ENCODE measurements at places on chromosomes 1 and 21.

DNA sequence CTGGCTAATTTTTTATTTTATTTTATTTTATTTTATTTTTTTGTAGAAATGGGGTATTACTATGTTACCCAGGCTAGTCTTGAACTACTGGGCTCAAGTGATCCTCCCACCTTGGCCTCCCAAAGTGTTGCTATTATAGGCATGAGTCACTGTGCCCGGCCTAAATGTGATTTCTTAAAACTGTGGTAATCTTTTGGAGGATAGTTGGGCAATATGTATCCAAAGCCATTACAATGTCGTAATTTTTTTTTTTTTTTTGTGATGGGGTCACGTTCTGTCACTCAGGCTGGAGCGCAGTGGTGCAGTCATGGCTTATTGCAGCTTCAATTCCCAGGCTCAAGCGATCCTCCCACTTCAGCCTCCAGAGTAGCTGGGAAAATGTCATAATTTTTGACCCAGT is 14.2 kb downstream of the ETV3L start:
- no peak for DNase-seq

DNA sequence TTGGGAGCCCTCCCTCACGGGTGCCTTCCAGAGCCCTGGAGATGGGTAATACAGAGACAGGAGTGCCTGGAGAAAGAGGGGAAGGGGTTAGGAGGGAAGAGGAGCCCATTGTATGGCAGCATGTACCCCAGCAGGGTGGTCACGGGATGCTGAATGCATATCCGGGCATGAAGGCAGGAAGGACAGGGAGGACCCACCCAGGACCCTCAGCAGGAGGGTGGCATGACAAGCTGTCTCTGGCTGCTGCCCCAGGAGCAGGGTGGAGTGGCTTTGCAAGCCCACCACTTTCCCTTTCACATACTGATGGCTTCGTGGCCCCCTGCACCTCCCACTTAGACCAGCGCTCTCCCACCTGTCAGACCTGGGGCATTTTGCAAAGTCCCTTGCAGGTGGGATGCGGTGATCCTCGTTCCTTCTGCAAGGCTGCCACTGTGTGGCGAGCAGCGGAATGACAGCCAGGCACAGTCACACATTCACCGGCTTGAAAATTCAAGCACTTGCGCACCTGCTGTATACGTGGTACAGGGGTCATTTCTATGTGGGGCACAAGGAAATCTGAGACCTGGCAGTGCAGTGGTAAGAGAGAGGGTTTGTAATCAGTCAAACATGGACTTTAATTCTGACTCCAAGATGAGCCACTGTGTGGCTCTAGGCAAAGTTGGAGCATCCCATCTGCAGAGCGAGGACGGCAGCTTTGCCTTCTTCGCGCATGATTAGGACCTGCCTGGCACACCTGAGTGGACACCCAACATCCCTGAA is 53.2 kb upstream of the TMEM51 start:
- peak; percentile 19 for DNase-seq

DNA sequence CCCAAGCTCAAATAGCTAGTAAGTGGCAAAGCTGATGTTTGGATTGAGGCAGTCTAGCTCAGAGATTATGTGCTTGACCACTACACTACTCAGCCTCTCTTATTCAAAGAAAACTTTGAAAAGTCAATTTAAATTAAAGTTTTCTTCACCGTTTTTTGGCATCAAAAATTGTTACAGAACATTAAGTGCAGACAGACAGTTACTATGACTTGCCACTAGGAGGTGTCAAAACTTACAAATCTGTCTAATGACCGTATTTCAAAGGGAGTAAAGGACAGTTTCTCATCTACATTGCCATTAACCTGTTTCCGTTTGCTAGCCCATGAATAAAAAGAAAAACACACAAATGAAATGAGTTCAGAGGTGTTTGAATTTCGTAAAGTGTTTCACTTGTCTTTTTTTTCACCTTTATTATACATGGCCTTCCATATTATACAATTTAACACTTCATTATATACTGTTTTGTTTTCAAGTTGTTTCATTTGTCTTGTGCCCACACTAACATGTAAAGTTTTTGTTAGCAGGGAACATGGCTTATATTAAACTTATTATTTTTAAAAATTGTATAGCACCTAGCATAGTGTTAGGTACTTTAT is 57.4 kb upstream of the MTF2 start:
- DNase-seq: no peak

GRCh38 chr1:56285554-56286402 is 293.6 kb downstream of the PLPP3 start:
- no peak for DNase-seq

DNA sequence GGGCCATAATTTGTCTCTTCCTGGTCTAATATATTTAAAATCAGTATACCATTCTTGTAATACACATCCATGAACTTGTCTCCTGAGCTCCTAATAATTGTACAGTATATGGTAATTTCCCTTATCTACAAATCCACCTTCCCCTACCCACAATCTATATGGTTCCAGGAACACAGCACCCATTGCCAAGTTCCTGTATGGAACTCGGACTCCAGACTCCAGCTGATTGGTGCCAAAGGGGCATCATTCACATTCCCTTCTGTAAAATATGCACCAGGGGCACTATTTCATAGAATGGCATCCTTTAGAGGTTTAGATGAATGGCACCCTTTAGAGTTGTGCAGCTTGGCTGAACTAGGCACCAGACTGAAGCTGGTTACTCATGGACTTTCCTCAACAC is 58.8 kb upstream of the ZSWIM5 start:
- DNase-seq: no peak
